ENCODE measurements at places on chromosomes 3 and 15. TPM values are rescaled to one million over a fixed set of nuclear protein-coding genes. Genes with fewer than 3 reads are reported as not detected.

- DNase-seq = no peak
Observed at GRCh38 chr15:26177816-26178215, 314.7 kb upstream of the ATP10A start.

The WDR93 gene
- not detected for total RNA-seq

The EAF2 gene
- 9.7 TPM for total RNA-seq

The VGLL3 gene
- not detected for total RNA-seq

The KNL1 gene
- total RNA-seq = 0.21 TPM
